ENCODE measurements at places on chromosomes 5 and 9.

GRCh38 chr5:34474573-34475021, 181.5 kb upstream of the RAI14 start:
- peak; percentile 74 for DNase-seq

DNA sequence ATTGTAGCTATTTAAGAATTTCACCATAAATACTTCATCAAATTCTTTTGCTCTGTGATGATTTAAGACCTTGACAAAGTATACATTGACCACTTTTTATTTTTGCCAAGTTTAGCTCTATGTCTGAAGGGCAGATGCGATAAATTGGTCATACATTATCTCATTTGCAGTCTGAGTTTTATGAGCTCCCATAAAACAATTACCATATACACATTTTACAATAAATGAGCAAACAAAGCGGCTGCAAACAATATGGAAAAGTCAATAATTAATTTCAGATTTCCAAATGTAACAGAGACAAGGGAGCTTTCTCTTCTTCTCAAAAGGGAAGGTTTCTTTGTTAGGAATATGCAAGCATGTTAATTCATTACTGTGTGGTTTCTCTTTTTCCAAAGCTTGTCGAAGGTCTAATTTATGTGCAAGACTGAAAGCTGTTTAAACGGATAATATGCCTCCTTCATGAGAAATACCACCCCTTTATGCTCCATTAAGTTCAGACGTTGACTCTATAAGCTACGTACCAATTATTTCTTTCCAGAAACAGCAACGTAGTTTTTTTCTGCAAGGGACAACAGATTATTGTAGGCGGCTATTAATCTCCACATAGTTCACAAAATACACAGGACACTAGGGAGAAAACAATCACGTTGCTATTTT, 7.0 kb upstream of the IZUMO3 start:
- DNase-seq = no peak

GRCh38 chr9:26527931-26528330, 364.7 kb downstream of the CAAP1 start:
- DNase-seq = no peak

DNA sequence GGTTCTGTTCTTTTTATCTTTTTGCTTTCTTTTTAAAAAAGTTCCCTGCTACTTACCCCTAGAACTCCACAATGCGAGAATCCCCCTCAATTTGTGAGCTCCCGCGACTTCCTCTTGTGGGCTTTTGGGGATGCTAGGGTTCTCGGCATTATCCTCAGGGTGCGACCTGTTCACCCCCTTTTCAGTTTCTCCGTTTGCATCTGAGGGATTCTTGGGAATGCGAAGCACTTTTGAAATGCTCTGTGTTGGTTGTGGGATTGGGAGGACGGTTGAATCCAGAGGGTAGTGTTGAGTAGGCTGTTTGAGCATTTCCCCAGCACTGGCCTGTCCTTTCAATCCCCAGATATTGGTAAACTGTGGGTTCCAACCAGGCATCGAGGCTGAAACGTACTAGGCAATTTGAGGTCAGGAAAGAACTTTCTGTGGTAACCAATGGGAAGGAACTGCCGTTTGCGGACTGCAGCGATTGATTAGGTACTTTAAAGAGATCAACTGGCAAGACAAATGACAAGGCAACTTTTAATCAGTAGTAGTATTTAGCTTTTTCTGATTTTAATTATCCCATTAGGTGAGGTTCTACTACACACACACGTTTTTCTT, 415 bp downstream of the XRCC4 start:
- no peak for DNase-seq

- DNase-seq = no peak
Measured at GRCh38 chr9:135251331-135251761, 163.9 kb downstream of the OLFM1 start.

GRCh38 chr9:87512311-87512710, 14.6 kb downstream of the DAPK1 start:
- peak; percentile 26 for DNase-seq

GRCh38 chr9:134575103-134575900, 66.3 kb upstream of the COL5A1 start:
- no peak for DNase-seq

- DNase-seq = no peak
Measured at GRCh38 chr9:110837401-110838005, 168.9 kb downstream of the MUSK start.

DNA sequence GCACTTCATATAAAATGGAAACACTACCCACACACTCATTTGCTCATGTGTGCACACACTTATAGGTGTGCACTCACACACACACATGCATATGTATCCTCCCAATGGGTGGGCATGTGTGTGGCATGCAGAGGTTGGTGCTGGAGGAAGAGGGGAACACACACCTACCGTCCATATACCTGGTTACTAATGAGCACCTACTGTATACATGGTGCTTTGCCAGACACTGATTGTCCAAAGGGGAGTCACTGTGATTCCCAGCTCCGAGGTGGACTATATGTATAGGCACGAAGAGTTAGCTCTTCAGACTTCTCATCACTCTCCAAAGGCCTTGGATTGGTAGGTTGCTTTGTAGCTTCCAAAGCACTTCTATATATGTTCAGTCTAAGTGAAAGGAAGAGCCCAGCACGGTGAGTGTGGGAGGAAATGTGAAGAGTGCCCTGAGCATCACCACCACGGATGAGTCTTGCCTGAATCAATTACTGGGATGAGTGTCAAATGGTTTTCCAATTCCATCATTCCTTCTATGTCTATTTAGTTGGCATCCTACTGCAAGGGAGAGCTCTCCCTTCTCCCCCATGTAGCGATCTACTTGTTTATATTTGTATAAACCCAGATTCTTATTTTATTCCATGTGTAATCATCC, 12.6 kb upstream of the ERGIC1 start:
- DNase-seq = no peak

DNA sequence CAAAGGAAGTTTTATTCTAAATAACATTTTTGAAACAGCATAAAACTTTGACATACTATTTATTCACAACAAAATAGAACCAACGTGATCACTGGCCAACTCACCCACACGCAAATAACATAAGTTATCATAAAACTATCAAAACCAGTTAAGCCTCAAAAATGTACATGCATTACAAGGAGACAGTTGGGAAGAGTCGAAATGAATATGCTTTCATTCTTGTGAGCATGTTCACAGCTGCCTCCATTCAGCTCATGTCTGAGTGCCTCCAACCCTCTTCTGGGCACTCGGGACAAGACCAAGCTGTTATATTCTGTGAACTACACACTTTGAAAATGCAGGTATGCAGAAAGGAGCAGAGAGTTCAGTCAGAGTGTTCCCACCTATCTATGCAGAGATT, 284.9 kb downstream of the BNC2 start:
- no peak for DNase-seq

DNA sequence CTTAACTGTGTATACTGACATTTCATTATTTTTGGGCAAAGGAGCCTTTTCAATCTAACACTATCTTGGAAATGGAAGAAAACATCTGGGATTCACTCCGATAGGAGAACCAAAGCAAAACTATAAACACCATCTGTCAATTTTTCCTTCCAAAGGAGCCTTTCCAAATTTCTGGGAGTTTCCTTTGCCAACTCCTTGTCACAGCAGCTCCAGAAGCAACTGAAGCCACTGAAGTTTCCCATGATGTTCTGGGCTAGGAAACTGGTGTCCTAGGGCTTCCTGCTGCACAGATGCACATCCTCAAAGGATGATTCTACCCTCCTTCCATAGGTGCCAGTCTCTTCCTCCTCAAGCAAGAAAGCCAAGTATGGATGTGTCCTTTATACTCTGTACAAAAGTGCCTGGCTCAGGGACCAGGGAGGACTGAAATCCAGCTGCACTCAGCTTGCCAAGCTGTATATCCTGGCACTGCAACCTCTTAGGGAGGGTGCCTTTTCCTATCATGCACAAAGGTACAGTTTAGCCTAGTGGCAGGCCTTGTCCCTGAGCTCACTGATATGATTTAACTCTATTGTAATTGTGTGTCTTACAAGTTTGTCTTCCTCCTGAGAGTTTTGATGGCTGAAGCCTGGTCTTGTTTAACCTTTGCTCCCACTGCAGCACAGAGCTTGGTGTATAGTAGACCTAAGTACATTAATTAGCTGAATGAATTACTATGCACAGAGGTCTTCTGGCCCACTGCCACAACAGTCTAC, 8.4 kb upstream of the UBAP1 start:
- no peak for DNase-seq

DNA sequence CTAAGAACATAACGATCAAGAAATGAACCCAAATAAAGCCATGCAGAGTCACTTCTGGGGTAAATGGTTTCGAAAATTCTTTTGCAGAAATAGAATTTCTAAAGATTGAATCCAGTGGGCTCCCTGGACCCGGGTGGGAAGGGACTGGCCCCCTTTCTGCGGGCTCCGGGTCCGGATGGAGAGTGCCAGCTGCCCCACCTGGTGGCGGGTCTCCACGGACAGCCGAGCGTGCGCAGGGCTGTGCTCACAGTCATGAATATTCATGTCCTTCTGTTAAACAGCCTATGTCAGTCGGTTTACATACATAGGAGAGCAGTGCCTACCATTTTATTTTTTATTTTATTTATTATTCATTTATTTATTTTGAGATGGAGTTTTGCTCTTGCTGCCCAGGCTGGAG, 4.7 kb upstream of the PPP1R26 start:
- DNase-seq = no peak
